ENCODE measurements at places on chromosomes 3 and 15. TPM values are rescaled to one million over a fixed set of nuclear protein-coding genes. Genes with fewer than 3 reads are reported as not detected.

The ENTPD3 gene
- total RNA-seq = 0.03 TPM

The TJP1 gene
- total RNA-seq = 98.1 TPM

The IL17RE gene
- 1.9 TPM for total RNA-seq

The NECTIN3 gene
- total RNA-seq = 28.4 TPM
